Activated CD8-positive, alpha-beta memory T cell treated with anti-CD3 and anti-CD28 coated beads for 1 hour (primary cell): ENCODE measurements at places on chromosomes 3 and 15.

DNA sequence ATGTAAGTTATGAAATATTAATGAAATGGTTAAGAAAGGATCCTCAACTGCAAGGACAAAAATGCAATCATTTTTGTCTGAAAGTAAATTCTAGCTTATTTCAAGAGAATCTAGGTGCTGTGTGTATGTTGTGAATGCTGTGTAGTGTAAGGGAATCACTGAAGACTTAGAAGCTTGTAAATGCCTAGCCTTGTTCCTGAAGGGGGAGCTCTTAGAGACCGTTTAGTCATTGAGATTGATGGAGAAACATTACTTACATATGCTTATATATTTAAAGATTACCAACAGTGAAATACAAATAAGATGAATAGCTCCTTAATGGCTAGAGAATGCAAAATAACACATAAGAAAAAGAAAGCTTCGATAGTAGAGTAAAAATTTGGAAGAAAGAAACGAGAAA, 67.9 kb downstream of the CNTN4 start:
- no peak for DNase-seq

GRCh38 chr3:13843351-13843750, 36.5 kb downstream of the WNT7A start:
- DNase-seq = no peak

DNA sequence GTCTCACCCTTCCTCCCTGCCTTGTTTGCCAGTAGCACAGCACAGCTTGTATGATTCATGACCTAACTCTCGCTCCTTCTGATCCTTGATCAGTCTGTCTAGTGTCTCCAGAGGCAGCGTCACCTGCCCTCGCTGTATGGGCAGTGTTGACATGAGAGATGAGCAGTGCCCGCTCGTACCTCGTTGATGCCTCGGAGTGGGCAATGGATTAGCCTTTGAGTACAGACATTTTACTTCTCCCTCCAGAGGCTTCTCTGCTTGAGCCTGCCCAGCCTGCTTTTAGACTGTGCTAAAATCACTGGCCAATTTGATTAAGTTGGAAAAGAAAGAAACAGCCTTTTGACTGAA, 569.0 kb downstream of the NTRK3 start:
- DNase-seq = no peak

DNA sequence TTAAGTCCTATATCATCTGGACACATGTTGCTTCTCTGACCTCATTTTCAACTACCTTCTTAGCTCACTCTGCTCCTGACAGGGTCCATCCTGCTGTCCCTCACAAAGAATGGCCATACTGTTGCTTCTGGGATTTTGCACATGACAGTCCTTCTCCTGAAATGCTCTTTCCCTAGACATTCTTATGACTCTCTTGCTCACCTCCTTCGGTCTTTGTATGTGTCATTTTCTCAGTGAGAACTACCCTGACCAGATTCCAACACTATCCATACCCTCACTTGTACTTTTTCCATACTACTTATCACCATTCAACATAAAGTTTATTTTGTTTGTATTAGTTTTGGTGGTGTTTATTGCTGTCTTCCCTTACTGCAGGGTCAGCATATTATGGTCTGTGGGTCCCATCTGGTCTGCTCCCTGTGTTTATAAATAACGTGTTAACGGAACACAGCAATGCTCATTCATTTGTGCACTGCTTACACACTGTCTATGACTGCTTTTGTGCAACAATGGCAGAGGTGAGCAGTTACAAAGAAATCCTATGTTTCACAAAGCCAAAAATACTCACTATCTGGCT, 159.5 kb downstream of the SPATA16 start:
- DNase-seq = no peak

GRCh38 chr3:53617893-53618523, 123.6 kb downstream of the CACNA1D start:
- no peak for DNase-seq

DNA sequence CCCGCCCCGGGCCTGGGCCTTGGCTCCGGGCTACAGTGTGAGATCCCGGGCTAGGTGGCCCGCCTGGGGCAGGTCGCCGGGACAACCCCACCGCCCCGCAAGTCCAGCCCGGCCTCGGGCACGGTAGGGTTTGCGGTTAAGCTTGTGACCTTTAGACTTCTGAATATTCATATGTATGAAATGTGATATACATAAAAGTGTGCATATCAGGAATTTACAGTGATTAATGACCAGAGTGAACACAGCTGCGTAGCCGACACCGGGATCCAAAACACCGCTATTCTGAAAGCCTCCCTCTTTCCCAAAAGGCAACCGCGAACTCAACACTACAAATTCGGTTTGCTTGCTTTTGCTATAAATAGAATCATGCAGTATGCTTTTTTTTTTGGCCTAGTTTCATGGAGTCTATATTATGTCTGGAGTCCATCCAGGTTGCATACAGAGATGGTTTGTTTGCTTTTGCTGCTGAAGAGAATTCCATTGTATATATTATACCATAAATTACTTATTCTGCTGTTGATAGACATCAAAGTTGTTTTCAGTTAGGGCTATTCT, 636 bp upstream of the SNRPA1 start:
- DNase-seq = no peak

DNA sequence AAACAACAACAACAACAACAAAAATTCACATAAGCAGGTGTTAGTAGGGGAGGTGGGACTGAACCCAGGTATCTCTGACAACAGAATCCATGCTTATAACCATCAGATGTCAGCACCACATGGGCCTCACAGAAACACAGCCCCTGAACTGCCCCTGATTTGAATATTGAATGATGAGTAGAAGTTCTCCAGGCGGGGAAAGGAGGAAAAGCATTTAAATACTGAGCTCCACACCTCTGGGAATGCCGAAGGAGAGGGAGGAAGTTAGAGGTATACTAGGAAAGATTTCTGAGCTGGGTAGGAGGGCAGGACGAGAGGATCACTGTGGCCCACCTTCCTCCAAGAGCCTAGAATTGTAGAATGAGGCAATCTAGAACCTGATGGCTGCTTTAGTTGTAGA, 31.9 kb upstream of the EIF4A2 start:
- DNase-seq = no peak

DNA sequence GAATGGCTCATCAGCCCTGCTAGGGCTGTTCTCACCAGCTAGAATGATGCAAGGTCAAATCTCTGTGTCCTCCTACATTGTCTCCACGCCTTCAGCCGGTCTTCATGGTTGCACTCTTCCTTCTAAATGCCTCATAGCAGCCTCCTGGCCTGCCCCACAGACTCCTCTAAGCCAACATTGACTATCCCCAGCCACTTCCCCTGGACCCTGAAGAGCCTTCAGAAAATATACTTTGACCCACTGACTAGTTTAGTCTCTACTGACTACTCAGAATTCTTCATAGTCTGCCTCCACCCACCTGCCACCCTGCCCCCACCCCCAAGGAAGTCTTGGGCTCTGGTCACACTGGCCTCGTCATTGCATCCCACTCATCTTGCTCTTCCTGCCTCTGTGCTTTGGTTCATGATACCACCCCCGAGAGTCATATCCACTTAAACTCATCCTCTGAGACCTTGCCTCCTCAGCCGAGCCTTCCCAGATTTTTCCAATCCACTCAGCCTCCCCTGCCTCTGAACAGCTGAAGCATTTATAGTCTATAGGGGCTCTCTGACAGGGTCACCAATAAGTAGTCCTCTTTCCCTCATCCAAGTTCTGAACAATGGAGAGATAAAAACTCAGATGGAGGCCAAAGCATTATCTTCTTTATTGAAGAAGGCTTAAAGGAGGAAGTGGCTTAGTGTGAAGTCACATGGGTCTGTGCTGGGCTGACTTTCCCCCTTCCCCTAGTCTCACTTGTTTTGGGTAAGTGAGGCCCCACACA, 9.5 kb upstream of the DOCK3 start:
- DNase-seq = no peak

GRCh38 chr15:38650384-38650783, 85.8 kb upstream of the RASGRP1 start:
- no peak for DNase-seq

- DNase-seq = no peak
Observed at GRCh38 chr3:149299938-149300801, 33.3 kb downstream of the TM4SF18 start.

- no peak for DNase-seq
Observed at GRCh38 chr3:15630646-15631350, 29.3 kb downstream of the BTD start.

- no peak for DNase-seq
Observed at GRCh38 chr3:39025222-39025970, 26.3 kb downstream of the SCN11A start.

GRCh38 chr15:42024303-42024702, 3.5 kb upstream of the PLA2G4E start:
- no peak for DNase-seq

DNA sequence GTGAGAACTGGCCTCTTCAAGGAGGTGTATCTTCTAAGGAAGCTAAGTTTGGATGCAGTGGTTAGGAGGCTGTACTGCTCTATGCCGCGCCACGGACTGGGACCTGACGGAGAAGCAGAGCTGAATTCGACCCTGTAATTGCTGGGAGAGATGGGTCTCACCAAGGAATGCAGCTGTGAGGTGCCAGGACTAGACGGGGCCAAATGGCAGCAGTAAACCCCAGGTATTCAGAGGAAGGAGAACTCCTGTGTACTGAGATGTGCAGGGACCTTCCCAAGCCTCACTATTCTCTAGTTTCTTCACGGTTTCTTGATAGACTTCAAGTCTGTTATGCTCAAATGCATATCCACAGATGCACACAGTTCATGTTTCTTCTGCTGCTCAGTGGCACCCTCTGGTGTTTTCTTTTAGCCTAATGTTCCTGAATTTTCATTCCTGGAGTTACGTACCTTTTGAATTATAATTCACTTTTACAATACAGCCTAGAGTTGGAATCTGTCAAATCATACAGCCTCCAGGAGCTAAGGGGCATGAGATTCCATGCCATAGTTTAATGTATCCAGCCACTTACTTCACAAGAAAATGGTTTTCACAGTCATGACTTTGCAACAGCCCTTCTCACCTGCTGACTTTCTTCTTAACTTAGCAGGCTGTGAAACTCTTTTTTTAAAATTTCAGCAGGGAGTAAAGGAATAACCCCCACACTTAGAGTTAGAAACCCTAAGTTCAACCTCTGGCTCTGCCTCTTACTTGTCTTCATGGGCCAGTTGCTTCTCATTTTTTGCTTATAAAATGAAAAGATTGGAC, 61.8 kb downstream of the GLDN start:
- DNase-seq = no peak

- no peak for DNase-seq
Observed at GRCh38 chr15:35723120-35723847, 177.3 kb upstream of the DPH6 start.

GRCh38 chr3:27060336-27060735, 308.8 kb downstream of the NEK10 start:
- DNase-seq = no peak

DNA sequence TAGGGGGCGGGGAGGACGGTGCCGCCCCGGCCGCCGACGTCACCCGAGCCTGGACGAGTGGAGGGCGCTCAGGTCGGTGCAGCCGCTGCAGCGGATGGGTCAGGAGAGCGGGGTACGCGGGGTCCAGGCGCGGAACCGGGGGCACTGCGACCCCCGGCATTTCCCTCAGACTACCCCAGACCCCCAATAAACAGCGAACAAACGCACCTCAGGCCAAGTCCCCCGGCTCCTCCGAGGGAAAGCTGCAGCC, 78.9 kb downstream of the IQSEC1 start:
- DNase-seq = no peak

GRCh38 chr3:98991393-98991792, 89.9 kb upstream of the DCBLD2 start:
- DNase-seq = no peak

DNA sequence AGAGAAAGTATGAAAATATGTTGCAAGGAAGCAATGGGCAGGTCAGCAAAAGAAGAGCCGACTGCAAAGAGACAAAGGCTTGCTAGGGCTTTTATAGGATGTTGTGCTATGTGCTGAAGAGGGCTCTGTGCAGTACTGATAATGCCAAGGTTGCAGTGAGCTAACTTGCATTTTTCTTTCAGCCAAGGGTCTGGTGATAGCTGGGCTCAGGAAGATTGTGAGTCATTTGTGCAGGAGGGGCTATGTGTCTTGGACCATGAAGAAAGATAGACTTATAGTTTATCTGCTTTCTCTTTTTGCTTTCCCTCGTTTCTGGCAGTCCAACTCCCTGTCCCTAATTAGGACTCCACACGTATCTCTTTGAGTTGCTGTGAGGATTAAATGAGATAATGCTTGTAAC, 64.5 kb upstream of the LRIG1 start:
- DNase-seq = no peak

GRCh38 chr3:114624047-114624445, 330.2 kb downstream of the TIGIT start:
- no peak for DNase-seq

DNA sequence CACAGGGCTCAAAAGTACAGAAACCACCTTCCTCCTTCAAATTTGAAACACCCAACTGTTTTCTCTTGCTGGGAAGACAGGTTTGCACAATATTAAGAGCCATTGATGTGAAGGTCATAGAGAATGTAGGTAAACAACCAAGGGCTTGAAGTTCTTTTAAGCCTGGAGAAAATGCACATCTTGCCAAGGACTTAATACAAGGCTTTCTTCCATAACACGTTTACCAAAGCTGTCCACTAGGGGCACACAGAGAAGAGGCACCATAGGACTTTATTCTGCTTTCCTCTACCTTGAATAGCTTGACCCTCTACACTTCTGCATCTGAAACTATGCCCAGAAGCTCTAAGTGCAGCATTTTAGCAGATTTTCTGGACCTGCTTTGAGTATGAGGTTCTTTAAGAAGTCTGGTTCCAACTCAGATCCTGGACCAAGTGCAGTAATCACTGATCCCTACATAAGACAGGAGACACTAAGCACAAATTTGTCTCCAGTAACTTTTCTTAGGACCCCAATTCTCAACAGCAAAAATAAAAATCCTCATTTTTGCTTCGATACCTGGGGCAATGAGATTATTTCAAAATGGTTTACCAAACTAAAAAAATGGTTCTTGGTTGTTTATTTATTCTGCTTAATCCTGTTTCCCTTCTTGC, 138.0 kb downstream of the FBN1 start:
- DNase-seq = no peak

DNA sequence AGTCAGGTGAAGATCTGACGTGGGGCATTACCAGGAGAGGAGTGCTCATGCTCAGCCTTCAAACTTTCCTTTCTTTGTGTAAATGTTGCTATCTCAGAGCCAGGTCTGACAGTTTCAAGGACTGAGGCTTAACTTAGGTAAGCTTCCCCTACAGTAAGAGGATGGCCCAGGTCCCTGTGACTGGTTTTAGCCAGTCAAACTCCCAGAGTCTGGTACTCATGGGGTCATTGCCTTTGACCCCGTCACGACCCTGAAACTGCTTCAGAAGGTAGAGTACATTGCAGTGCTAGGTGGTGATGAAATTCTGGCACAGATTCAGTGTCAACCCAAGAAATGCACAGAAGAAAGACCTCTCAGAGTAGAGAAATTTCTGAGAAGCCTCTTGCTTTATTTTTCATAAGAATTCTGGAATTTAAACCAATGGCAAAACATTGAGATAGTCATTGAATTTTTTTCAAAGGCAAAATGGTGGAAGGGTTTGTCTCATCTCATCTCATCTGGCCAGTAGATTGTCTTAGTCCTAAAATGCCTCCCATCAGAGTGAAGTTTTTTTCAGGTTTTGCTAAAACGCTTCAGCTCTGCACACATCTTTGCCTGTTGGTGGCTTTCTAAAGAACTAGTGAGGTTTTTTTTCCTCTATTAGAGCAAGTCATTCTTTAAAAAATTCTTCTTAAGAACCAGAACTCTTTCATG, 23.1 kb downstream of the ZBTB38 start:
- DNase-seq = no peak
